ENCODE measurements at places on chromosomes 6 and 20.

GRCh38 chr6:163195721-163196691 lies 218.5 kb upstream of the QKI start:
- DNase-seq = no peak

GRCh38 chr6:111530218-111530617 lies 47.2 kb upstream of the REV3L start:
- DNase-seq = no peak

DNA sequence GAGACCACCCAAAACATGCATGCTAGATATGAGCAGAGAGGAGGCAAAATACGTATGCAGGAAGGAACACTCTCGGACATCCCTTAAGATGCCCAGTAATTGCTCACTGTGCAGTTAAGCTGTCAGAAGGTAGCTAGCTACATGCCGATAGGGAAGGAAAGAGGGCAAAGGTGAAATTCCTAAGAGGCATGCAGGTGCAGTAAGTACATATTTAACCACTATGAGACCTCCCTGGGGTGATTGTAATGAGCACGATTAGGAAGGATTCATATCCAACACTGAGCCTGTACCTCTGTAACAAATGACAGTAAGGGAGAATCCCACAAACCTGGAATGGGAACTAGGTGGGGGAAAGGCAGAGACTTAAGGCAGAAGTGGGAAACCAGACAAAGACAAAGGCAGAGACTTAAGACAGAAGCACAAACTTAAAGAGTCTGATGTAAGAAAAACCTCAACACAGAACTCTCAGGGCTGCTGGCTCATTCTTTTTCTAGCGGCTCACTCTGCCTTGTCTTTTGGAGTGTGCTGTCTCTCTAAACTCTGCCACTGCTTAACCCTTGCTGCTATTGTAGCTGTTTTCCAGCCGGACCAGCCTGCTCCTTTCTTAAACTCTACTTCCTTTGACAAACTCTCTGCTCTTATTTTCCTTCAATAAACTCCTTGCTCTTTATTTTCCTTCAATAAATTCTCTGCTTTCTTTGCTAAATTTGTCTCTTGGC lies 148.1 kb downstream of the UBE3D start:
- no peak for DNase-seq

DNA sequence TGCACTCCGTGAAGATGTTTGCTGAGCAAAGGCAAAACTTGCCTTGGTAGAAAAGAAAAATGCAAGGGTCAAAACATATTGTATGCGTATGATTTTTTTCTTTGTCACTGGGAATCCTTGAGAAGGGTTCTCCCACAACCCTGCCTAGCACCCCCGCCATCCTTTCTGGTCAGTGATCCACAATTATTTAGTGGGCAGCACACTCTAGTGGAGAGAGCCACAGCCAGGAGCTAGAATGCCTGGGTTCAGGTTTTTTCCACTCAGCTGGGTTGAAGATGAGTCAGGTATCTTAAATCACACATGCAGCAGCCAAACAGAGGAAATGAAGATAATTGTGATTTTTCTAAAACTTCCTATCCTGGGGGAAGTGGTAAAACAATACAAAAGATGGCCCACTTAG lies 243.1 kb downstream of the PKHD1 start:
- no peak for DNase-seq

DNA sequence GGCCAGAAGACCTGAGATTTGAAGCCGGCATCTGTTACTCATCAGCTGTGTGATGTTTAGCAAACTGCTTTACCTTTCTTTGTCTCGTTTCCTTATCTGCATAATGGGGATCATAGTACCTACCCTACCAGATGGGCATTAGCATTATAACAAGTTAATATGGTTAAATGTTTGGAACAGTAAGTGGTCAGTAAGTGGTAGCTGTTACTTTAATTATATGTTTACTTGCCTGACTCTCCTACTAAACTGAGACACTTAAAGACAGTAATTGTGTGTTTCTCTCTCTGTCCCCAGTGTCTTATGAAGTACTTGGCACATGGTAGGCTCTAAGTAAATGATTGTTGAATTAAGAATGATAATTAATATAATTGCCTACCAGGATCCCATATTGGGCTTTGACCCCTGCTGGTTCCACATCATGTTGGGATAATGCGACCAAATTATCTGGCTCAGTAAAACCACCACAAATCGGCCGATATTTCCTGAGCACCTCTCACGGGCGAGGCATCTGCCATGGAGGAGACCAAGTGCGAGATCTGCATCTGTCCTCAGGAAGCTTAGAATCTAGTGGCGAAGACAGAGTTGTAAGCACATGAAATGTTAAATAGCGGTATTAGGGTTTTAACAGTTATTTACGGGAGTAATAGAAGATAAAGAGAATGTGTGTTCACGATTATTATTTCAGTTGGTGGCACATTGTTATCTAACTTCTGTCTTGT lies 31.4 kb downstream of the PTK7 start:
- peak; percentile 10 for DNase-seq

DNA sequence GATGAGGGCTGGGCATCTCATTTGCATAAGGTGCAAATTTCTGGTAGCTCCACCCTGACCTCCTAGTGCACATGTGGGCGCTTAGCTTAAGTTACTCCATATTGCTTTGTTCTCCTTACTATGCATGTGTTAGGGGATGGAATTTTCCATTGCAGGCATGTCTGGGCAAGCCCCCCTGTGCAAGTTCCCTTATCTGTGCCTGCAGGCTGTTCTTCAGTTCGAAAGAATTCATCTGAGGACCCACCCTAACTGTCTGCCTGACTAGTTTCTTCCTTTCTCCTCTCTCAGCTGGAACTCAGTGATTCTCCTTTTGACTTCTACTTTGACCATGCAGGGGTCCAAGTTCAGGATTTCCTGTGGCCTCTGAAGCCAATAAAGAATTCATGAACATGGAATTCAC lies 30.2 kb downstream of the CCDC170 start:
- DNase-seq = no peak

- DNase-seq = no peak
These were observed 573.8 kb upstream of the AGPAT4 start for GRCh38 chr6:161847628-161848027.

DNA sequence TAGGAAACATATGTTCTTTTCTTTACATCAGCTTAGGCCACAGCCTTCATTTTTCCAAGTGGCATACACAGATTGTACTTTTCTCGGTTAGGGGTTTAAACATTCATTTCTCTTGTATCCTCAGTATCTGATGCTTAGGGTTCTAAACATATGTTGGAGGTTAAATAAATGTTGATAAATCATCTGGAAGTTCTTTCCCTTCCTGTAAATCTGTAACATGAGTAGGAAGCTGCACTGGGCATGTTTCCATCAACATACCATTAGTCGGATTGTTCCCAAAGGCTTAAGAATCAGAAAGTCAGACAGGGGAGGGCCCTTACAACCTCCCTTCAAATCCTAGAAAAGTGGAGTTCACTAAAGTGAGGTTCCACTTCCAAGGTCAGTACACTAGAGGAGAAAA lies 54.8 kb upstream of the BCLAF1 start:
- DNase-seq = no peak

- DNase-seq = no peak
These were observed 10.4 kb upstream of the FOXP4 start for GRCh38 chr6:41535766-41536165.

GRCh38 chr20:63082308-63082938 lies 75.7 kb upstream of the BHLHE23 start:
- DNase-seq = no peak

DNA sequence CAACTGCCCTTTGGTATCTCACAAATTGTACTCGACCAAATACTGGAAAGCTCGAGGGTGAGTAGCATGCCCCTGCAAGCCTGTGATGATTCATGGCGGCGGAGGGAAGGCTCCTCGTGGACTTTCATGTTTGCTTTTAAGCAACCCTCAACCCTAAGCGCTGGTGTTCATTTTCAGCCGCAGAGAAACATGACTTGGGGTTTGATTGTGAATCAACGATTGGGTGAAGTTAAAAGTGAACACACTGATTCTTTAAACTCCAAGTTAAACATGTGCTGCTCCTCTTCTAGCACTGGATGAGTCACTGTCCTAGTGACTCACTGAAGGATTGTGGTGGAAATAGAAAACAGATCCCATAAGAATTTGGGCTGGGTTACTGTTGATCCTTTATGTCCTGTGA lies 8.3 kb downstream of the CD109 start:
- no peak for DNase-seq

DNA sequence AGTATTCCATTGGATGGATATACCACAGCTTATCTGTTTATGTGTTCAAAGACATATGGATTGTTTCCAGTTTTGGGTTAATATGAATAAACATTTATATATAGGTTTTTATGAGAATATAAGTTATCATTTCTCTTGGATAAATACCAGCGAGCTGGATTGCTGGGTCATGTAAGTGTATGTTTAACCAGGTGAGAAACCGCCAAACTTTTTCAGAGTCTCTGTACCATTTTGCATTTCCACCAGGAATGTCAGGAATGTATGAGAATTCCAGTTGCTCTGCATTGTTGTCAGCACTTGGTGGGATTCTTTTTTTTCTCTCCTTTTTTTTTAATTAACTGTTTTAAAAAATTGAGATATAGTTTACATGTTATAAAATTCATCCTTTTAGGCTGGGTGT lies 52.1 kb downstream of the PHF20 start:
- no peak for DNase-seq

GRCh38 chr6:137881522-137881886 lies 14.4 kb downstream of the TNFAIP3 start:
- DNase-seq = no peak

GRCh38 chr20:4726710-4727397 lies 5.1 kb downstream of the PRND start:
- no peak for DNase-seq

- DNase-seq = no peak
These were observed 215.5 kb upstream of the ECI2 start for GRCh38 chr6:4350567-4351519.

- DNase-seq = no peak
These were observed 37.7 kb downstream of the AK9 start for GRCh38 chr6:109653264-109653663.

DNA sequence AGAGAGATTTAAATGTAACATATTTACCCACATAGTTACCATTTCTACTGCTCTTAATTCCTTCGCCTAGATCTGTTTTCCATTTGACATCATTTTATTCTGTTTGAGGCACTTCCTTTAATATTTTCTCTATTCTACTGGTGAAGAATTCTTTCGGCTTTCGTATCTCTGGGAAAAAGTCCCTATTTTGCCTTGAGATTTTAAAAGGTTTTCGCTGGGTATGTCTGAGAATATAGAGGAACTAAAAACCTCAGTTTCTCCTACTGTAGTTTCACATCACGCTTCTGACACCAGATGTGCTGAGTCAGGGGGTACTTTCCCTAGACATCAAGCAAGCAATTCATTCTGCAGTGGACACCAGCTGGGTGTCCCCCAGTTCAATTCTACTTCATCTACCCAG lies 61.7 kb downstream of the E2F3 start:
- no peak for DNase-seq

- no peak for DNase-seq
These were observed 9.9 kb downstream of the HEY2 start for GRCh38 chr6:125759184-125759902.

DNA sequence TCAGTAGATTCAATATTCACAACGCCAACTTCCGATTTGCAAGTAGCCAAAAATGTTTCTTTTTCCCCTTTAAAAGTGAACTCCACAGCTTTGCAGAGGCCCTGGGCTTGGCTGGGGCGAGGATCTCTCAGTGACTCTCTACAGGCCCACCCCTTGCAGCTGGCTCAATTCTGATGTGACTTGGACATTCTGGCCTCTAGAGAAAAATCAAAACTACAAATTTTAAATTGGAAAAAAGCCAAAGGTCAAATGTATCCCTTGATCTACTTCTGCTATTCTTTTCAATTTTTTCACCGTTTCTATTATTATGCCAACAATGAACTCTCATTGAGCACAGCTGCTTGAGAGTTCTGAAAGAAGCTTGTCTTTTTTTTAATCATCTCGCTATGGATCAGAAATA lies 245.9 kb upstream of the HS3ST5 start:
- DNase-seq = no peak

All from NCI-H1105 (cell line).